ENCODE measurements at places on chromosomes 2 and 18.

- H3K4me1 ChIP-seq, result no peaks in the 10 kb centered on the region
- no peak overlapping the region for H3K27ac ChIP-seq
- H3K27me3 ChIP-seq, result no peaks in the 10 kb centered on the region
These were observed 16.4 kb downstream of the ESPNL start for GRCh38 chr2:238116298-238117198.

DNA sequence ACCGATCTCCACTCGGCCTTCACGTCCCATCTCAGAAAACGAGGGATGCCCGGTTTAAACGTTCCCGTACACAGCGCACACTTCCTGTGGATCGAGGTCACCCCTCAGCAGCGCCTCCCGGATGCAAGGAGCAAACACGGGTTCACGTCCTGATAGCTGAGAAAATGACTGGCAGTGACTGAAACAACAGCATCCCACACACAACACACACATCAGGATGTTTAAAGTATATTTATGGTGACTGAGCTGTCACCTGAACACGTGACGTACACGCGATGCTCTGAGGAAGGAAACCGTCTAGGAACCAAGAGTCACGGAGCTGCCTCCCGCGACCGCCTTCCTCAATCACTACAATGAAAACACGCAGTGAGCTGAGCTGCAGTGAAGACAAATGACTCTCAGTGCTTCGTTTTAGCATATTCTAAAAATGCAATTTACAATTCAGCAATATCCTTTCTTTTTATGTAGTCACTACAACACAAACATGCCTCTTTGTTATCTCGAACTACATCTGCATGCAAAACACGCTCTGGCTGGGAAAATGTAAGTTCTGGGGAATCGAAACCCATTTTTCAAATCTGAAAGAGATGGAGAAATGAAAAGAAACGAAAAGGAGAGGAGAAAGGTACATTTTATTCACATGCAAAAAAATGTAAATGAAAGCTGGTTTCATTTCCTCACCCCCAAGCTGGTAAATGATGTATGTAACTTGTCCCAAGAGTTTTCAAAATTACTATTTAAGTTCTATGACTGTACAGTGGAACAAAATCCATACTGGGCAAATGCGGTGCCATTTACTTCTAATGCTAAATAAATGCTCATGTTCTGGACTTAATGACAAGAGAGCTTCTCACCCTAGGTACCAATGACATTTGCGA is 19.8 kb downstream of the HDAC4 start:
- peak overlapping the region; percentile 57 for H3K27ac ChIP-seq
- H3K36me3 ChIP-seq, result peaks cover 4% of the 10 kb centered on the region
- peak overlapping the region; percentile 51 for H3K4me3 ChIP-seq
- DNase-seq, result peak; percentile 79
- no peaks in the 10 kb centered on the region for H3K27me3 ChIP-seq
- H3K4me1 ChIP-seq, result peaks cover 21% of the 10 kb centered on the region

DNA sequence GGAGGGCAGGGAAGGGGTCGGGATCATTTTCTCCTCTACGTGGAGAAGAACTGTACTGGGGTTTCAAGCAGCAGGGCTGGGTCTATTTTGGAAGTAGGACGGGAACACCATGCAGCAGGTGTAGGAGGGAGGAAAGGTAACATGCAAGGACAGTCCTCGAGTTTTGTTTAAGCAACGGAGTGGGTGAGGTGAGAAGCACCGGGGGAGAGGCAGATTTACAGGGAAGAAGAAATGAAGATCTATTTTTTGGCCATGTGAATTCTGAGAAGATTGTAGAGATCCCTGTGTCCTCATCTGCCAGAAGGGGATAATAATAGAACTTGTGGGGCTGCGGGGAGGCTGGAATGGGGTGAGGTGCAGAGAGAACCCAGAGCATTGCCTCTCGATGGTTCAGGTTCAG is 85.6 kb downstream of the INPP5D start:
- H3K4me1 ChIP-seq, result peaks cover 22% of the 10 kb centered on the region
- H3K27ac ChIP-seq, result no peak overlapping the region
- H3K27me3 ChIP-seq, result no peaks in the 10 kb centered on the region
- no peak for DNase-seq
- H3K4me3 ChIP-seq, result no peak overlapping the region

GRCh38 chr18:65762556-65762955 is 11.7 kb downstream of the CDH7 start:
- no peaks in the 10 kb centered on the region for H3K27me3 ChIP-seq
- H3K4me3 ChIP-seq, result no peak overlapping the region
- DNase-seq, result no peak
- no peaks in the 10 kb centered on the region for H3K4me1 ChIP-seq
- H3K27ac ChIP-seq, result no peak overlapping the region

- DNase-seq, result no peak
- H3K4me1 ChIP-seq, result no peaks in the 10 kb centered on the region
- H3K27ac ChIP-seq, result no peak overlapping the region
- H3K4me3 ChIP-seq, result no peak overlapping the region
- peaks cover 12% of the 10 kb centered on the region for H3K27me3 ChIP-seq
- H3K36me3 ChIP-seq, result no peaks in the 10 kb centered on the region
These were observed 32.8 kb downstream of the ZBTB7C start for GRCh38 chr18:48376406-48376805.

DNA sequence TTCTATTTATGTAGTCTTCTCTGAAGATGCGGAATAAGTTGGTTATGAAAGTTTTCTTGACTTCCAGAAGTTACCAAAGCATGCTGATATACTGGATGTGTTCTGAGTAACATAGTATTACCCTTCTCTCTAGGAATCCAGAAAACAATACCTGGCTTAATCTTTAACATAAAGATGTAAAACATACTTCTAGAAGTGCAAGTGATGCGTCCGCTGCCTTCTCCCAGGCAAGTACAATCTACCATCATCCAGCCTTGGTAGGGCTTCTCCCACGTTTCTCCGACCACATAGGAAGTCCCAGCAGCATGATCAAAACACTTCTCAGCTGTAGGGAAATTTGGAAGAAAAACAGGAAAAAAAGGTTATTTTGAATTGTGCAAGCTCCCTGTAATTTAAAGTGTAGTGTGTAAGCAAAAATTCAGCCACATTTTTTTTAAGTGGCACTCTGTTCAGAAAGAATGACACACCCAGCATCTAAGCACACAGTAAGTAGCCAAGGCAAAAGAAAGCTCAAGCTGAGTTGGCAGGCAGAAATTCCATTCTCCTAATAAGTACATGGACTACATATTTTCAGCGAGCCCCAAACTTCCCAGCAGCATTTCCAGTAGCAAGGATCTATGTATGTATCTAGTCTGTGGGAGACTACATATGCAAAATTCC is 5.2 kb downstream of the FN1 start:
- H3K4me3 ChIP-seq, result no peak overlapping the region
- H3K36me3 ChIP-seq, result no peaks in the 10 kb centered on the region
- peaks cover 11% of the 10 kb centered on the region for H3K27me3 ChIP-seq
- no peak for DNase-seq
- H3K4me1 ChIP-seq, result peaks cover 6% of the 10 kb centered on the region
- no peak overlapping the region for H3K27ac ChIP-seq

DNA sequence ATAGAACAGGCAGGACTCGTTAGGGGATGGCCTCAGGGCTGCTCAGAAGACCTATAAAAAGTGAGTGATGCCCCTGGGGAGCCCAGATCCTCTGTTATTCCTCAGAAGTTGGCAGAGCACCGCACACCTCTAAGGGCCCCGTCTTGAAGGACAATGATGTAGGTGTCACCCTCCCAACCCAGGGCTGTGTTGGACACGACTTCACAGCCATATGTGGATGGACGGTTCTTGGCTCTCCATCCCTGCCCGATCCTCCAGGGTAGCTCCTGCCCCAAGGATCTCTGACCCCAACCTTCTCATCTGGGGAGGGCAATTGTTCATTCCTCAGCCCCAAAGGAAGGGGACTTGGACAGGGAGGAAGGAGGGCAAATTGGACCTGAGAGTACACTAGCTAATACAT is 246.1 kb downstream of the DYSF start:
- no peaks in the 10 kb centered on the region for H3K36me3 ChIP-seq
- no peak for DNase-seq
- H3K27me3 ChIP-seq, result no peaks in the 10 kb centered on the region
- H3K4me3 ChIP-seq, result no peak overlapping the region

DNA sequence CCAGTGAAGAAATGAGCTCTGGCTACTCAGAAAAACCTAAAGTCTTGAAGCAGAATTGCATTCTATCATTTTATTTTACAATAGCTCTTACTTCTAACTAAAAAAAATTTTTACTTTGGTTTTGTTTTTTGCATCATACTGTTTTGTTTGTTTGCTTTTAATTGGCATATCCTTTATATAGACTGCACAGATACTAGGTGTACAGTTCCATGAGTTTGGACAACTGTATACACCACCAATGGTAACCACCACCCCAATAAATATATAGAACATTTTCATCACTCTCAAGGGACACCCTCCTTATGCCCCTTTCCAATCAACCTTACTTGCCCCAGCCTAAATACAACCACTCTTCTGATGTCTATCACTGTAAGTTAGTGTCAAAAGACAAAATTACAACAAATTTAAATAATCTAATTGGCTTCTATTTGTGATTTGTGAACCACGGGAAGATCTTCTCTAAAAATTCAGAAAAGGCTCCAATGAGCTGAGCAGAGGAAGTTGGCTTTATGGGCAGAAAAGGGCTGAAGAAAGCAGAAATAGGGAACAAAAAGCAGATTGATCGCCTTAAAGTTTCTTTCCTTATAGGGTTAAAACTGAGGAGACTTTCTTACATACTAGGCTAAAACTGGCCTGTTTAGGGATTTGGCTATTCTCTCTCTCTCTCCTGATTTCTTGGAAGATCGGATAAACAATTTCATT is 22.2 kb upstream of the SOS1 start:
- DNase-seq, result no peak
- peak overlapping the region; percentile 67 for H3K27ac ChIP-seq
- no peak overlapping the region for H3K4me3 ChIP-seq
- no peaks in the 10 kb centered on the region for H3K36me3 ChIP-seq

DNA sequence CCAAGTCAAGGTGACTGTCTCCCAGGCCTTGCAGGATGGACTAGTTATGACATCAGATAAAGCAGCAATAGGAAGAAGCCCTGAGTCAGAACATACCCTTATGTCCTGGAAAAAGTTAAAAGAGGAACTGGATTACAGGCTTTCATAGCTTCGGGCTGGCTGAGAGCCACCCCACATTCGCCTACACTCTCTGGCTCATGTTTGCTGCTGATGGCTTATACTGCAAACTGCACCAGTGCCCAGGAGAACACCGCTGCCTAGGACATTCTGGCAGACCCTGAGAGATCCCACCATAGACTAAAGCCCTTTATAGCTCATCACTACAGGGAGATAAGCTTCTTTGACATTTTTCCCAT is 20.3 kb downstream of the SLC8A1 start:
- H3K27me3 ChIP-seq, result no peaks in the 10 kb centered on the region
- no peaks in the 10 kb centered on the region for H3K36me3 ChIP-seq
- H3K4me1 ChIP-seq, result no peaks in the 10 kb centered on the region

- no peaks in the 10 kb centered on the region for H3K4me1 ChIP-seq
- no peak overlapping the region for H3K4me3 ChIP-seq
- no peaks in the 10 kb centered on the region for H3K36me3 ChIP-seq
- no peaks in the 10 kb centered on the region for H3K27me3 ChIP-seq
- no peak overlapping the region for H3K27ac ChIP-seq
- DNase-seq, result no peak
These were observed 257.5 kb downstream of the SETBP1 start for GRCh38 chr18:44937960-44938719.

DNA sequence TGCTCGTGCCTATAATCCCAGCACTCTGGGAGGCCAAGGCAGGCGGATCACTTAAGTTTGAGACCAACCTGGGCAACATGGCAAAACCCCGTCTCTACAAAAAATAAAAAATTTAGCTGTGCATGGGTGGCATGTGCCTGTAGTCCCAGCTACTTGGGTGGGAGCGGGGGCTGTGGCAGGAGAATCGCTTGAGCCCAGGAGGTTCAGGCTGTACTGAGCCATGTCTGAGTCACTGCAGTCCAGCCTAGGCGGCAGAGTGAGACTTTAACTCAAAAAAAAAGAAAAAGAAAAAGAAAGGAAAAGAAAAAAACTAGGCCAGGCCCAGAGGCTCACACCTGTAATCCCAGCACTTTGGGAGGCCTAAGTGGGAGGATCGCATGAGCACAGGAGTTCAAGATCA is 30.8 kb downstream of the TWSG1 start:
- no peak overlapping the region for H3K27ac ChIP-seq
- no peak overlapping the region for H3K4me3 ChIP-seq
- no peaks in the 10 kb centered on the region for H3K27me3 ChIP-seq
- H3K36me3 ChIP-seq, result peaks cover 9% of the 10 kb centered on the region
- DNase-seq, result no peak
- no peaks in the 10 kb centered on the region for H3K4me1 ChIP-seq

GRCh38 chr2:69989009-69989408 is 27.6 kb upstream of the ASPRV1 start:
- no peak overlapping the region for H3K4me3 ChIP-seq
- no peaks in the 10 kb centered on the region for H3K27me3 ChIP-seq
- no peaks in the 10 kb centered on the region for H3K4me1 ChIP-seq
- H3K27ac ChIP-seq, result no peak overlapping the region

DNA sequence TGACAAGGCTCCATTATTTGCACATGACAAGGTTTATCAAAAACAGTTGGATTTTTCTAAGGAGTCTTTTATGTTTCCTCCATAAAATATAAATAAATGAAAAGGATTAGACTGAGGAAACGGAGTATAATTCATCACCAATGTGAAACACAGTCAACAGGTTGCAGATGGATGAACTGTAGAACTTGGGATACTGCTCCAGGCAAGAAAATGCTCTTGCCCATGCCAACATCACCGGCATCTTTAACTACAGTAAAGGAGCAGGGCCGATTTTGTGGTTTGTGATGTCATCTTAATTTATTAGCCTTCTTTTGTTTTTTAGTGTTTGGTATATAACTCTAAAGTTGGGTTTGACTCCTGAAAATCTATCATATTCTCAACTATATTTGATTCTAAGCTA is 577.3 kb downstream of the EPHA4 start:
- H3K4me3 ChIP-seq, result no peak overlapping the region
- no peak for DNase-seq

- H3K36me3 ChIP-seq, result no peaks in the 10 kb centered on the region
- no peak overlapping the region for H3K4me3 ChIP-seq
- H3K27me3 ChIP-seq, result peaks cover 11% of the 10 kb centered on the region
- H3K27ac ChIP-seq, result no peak overlapping the region
- no peaks in the 10 kb centered on the region for H3K4me1 ChIP-seq
These were observed 96.5 kb upstream of the HS6ST1 start for GRCh38 chr2:128414946-128415778.

- no peak overlapping the region for H3K27ac ChIP-seq
- no peaks in the 10 kb centered on the region for H3K4me1 ChIP-seq
- no peak overlapping the region for H3K4me3 ChIP-seq
- DNase-seq, result no peak
- no peaks in the 10 kb centered on the region for H3K36me3 ChIP-seq
These were observed 114.1 kb downstream of the RIF1 start for GRCh38 chr2:151523850-151524249.

DNA sequence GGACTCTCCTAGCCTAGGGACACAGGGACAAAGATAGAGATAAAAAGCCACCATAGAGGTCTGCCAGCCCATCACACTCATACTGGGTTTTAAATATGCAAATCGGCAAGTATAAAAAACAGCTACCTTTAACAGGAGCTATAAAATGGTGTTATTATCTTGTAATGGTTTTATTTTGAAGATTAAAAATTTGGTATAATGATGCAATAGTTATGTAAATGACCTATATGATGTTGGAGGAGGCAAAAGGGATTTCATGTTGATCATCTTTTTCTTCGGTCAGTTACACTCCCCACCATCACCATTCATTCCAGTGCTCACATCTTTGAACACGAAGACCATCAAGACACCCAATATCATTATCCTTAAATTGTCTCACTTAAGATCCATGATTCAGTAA is 11.2 kb downstream of the ZNF521 start:
- DNase-seq, result no peak
- peaks cover 8% of the 10 kb centered on the region for H3K27me3 ChIP-seq
- no peak overlapping the region for H3K27ac ChIP-seq
- H3K4me1 ChIP-seq, result no peaks in the 10 kb centered on the region

- peaks cover 25% of the 10 kb centered on the region for H3K4me1 ChIP-seq
- H3K4me3 ChIP-seq, result no peak overlapping the region
- no peak for DNase-seq
- H3K36me3 ChIP-seq, result no peaks in the 10 kb centered on the region
These were observed 36.3 kb downstream of the FBXO11 start for GRCh38 chr2:47869859-47870595.

All from T-cell (primary cell).